Activated CD8-positive, alpha-beta T cell treated with anti-CD3 and anti-CD28 coated beads, Interleukin-2, amount 10 ng/mL, durations not matched to agents 7 days and 5 days (primary cell): ENCODE measurements at places on chromosomes 7 and 10. TPM values are rescaled to one million over a fixed set of nuclear protein-coding genes. Genes with fewer than 3 reads are reported as not detected.

DNA sequence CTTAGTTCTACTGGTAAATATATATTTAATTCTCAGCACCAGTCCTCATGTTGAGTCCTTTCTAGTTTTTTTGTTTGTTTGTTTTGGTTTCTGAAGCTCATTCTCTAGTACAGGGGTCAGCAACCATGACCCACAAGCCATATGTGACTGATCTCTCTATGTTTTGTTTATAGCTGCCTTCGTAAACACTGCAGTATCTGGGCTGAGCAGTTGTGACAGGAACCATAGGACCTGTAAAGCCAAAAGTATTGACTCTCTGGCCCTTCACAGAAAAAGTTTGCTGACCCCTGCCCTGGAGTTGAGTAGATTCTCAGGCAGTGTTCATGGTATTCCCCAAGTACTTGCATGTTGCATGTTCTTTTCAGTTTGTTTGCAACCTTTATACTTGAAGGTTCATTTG lies 20.8 kb downstream of the NET1 start:
- no peak for DNase-seq

- DNase-seq = no peak
Measured at GRCh38 chr10:95289003-95289920, 1.5 kb downstream of the PDLIM1 start.

GRCh38 chr10:102413806-102414561 lies 4.6 kb downstream of the PSD start:
- no peak for DNase-seq

DNA sequence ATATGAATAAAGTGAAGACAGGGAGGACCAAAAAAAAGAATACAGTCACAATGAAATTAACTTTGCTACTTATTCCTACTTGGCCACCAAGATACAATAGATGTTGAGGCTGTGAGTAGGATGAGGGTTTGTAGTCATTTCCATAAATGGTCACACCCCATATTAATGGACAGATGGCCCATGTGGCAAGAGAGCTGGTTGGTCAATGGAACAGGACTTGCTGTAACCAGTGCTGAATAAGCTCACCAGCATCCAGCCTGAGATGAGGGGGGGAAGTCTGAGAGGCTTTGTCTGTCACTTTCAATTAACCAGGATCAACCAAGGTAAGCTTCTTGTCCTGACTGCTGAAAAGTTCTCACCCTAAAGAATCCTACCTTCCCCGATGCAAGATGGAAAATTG lies 130.4 kb upstream of the KCNMA1 start:
- DNase-seq = no peak

HSPA12A gene
- total RNA-seq = not detected

DNA sequence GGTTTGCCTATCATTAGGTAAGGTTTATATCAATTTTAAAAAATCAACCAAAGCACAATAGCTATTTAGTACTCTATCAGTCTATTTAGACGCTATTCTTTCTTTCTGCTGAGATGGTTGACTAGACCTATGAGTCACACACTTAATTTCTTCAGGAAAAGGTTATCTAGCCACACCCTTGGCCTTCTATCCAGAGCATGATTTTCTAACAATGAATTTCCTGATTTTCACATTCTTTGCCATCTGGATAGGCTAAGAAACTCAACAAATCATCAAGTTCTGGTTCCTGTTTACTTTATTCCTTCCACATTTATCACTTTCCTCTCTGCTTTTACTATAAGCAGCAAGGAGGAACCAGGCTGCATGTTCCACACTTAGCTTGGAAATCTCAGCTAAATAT lies 8.1 kb downstream of the PRPS1L1 start:
- no peak for DNase-seq

GRCh38 chr7:151390598-151391357 lies 19.1 kb downstream of the WDR86 start:
- no peak for DNase-seq

DNA sequence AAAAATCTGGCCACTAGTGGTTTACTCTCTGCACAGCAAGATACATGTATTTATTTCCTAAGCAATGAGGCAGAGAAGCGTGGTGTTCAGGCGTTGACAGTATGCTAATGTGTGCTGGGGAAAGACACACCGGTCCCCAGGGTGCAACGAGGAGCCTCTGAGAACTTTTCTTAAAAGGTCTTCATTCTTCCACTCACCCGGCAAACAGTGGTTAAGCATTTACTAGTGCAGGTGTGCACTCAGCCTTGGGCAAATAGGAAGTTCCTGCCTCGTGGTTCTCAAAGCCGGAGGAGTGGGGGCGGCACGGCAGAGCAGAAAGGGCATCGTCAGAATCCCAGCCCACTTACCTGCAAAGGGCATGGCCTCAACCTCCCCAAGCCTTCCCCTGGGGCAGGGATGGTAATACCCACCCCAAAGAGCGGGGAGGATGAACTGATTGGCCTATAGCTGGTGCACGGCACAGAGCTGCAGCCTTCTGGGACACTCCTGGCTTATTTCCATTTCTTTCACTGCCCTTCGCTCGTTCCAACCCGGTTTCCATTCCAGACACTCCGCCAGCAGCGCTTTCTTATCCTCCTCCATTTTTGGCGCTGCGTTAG lies 184.3 kb upstream of the CTBP2 start:
- DNase-seq = no peak

GRCh38 chr10:17847585-17848296 lies 38.6 kb downstream of the MRC1 start:
- no peak for DNase-seq

DNA sequence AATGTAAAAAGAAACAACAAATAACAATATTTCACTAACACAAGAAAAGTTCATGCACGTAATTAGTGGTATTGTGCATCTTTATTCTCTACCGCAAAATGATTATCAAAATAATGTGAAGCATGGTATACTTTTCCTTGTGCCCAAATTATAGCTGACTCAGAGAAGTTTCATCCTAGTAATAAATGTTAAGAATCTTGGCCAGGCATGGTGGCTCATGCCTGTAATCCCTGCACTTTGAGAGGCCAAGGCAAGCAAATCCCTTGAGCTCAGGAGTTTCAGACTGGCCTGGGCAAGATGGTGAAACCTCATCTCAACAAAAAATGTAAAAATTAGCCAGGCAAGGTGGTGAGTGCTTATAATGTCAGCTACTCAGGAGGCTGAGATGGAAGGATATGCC lies 105.0 kb downstream of the KMT2C start:
- no peak for DNase-seq

ZPBP gene
- not detected for total RNA-seq

- DNase-seq = no peak
Measured at GRCh38 chr7:89357121-89357520, 561.6 kb upstream of the TEX47 start.

DNA sequence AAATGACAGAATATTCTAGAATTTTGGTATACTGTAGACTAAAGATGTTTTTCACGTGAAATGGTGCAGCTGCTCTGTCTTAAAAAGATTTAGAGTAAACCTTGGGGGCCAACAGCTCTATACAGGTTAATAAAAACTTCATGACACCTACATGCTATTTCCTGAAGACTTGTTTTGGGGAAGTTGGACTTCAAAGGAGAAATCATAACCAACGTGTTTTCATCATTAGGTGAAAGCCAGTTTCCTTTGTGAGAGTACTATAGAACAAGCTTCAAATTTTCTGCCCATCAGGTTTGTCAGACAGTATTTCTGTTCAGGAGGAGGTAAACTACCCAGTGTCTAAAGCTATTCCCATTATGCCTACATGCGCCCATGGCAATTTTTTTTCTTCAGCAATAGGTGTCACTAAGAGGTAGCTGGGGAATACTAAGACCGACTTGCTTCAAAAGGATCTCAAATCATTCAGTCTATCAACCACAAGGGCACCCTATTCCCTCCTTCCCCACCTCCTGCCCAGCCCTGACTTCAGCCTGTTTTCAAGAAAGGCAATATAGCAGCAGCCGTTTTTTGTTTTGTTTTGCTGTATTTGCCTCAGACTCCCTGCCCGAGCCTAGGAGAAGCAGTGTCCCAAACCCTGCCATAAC lies 237.3 kb upstream of the SP8 start:
- no peak for DNase-seq

GJD4 gene
- not detected for total RNA-seq

DNA sequence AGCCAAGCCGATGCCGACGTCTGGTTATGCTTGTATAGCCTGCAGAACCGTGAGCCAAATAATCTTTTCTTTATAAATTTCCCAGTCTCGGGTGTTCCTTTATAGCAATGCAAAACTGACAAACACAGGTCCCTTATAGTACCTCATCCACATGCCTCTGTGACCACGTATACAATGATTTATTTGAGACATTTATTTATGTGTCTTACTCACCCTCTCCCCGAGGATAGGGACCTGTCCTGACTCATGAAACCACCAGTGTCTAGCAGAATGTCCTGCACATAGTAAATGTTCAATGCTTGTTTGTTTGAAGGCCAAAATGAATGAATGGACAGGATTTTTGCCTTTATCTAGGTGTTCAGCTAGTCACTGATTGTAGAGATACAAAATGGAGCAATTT lies 147.9 kb upstream of the FZD8 start:
- DNase-seq = no peak

NYAP1 gene
- total RNA-seq = 0.23 TPM

GRCh38 chr10:36109399-36110023 lies 467.4 kb upstream of the FZD8 start:
- no peak for DNase-seq

WNT8B gene
- 0.37 TPM for total RNA-seq

- no peak for DNase-seq
Measured at GRCh38 chr10:119531067-119531466, 11.5 kb downstream of the RGS10 start.

DNA sequence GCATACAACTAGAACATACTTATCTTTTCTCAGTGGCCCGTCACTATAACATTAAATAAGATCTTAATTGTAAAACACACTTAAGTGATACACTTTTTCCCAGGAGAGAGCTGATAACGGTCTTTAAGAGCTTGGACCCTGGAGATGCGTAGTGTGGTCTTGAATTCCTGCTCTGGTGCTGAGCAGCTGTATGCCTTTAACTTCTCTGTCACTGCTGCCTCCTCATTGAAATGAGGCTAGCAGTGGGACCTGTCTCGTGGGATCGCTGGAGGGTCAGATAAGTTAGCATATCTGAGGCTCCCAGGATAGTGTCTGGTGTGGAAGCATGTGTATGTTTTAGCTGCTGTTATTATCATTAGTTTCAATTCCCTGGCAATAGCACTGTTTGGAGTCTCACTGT lies 194.9 kb downstream of the SDK1 start:
- DNase-seq = no peak

TSPAN12 gene
- not detected for total RNA-seq

FFAR4 gene
- not detected for total RNA-seq

DNA sequence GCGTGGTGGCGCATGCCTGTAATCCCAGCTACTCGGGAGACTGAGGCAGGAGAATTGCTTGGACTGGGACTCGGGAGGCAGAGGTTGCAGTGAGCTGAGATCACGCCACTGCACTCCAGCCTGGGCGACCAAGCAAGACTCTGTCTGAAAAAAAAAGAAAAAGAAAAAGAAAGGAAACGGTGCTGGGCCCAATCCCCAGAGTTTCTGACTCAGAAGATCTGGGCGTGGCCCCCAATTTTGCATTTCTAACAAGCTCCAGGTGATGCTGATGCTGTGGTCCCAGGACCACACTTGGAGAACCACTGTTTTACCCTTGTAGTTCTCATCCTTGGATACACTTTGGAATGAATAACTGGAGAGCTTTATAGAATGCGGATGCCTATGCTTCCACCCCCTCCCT lies 79.0 kb downstream of the C10orf105 start:
- DNase-seq = no peak

DNA sequence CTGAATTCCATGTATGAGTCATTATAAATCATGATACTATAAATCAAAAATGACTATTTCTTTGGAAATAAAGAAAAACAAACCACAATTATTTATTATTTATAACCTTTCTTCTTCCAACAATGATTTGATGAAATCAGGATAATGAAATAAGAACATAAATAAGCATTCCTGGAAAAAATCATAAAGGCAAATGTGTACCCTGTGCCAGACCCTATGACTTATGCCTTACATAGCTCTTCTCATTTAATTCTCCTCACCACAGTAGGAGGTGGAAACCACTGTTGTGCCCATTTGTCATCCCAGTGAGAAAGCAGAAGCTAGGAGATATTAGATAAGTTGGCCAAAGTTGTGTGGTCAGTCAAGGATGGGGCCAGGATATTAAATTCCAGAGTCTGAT lies 255.1 kb downstream of the DOCK4 start:
- no peak for DNase-seq

CTBP2 gene
- total RNA-seq = 0.40 TPM

GRCh38 chr10:92799568-92799967 lies 48.8 kb upstream of the EXOC6 start:
- no peak for DNase-seq

LOXL4 gene
- not detected for total RNA-seq

EBF3 gene
- total RNA-seq = not detected

PNLIP gene
- not detected for total RNA-seq

CPA4 gene
- total RNA-seq = not detected

GRCh38 chr10:57457972-57458512 lies 809.7 kb downstream of the IPMK start:
- DNase-seq = no peak

DNA sequence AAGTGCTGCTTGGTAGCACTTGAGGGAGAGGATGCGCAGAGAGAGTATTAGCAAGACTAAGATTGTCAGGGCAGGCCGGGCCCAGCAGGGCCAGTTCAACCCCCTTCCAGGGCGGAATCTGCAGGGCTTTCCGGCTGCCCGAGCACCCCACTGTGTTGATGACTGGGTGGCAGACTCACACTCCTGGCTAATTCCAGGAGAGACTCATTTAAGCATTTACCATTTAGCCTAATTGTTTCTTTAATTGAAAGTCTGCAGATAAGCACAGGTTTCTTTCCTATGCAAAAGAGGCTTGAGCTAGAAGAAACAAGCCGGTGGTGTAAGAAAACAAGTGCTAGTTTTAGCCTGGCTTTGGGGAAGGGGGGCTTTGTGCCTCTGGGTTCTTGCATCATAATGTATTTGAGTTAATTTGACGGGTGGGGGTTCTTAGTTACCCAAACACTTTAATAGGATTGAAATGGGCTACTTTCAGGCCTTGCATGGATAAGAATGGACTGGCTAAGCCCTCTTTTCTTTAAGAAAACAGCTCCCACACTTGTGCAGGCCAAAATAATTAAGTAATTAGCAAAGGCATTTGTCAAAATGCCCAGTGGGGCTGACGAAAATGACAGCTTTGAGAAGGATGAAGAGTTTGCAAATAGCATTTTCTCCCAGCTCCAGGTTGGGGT lies 201.3 kb downstream of the MYOF start:
- no peak for DNase-seq

DNA sequence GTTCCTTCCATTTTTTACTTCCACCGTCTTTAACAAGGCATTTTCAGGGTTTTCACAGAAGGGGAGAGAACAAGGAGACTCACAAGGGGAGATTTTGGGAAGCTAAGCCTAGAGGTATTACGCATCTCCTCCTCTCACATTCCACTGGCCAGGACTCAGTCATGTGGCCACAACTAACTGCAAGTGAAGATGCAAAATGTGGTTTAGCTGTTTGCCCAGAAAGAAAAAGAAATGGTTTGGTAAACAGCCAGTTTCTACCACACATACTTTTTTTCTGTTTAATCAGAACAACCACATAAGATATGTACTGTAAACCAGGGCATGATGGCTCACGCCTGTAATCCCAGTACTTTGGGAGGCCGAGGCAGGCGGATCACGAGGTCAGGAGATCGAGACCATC lies 21.4 kb upstream of the HELLS start:
- DNase-seq = no peak

ANXA8 gene
- not detected for total RNA-seq
